Frontal cortex (tissue), 4 donors: ENCODE measurements at places on chromosomes 12 and 14. TPM values are rescaled to one million over a fixed set of nuclear protein-coding genes. Genes with fewer than 3 reads are reported as not detected.

DNA sequence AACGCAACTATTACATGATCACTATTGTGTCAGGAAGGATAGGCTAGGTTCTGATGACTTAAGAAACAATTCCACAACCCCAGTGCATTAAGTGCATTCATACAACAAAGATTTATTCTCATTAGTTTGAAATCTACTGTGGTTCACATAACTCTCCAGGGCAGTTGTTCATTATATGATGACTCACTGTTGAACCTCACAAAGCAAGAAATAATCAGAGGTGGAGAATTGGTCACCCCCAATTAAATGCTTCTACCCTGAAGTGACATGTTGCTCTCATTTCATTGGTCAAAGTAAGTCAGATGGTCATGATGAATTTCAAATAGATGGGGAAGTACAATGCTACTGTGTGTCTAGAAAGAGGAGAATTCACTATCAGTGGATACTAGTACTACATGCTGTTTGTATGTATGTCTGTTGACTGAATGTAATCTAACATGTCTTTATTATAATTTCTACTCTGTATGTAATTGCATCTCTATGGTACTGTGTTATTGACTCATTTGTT, 6.1 kb upstream of the HELB start:
- DNase-seq: no peak

GRCh38 chr14:102089621-102090343, 2.9 kb upstream of the HSP90AA1 start:
- no peak for DNase-seq

MMP17 gene
- 38.7 TPM for total RNA-seq

DNA sequence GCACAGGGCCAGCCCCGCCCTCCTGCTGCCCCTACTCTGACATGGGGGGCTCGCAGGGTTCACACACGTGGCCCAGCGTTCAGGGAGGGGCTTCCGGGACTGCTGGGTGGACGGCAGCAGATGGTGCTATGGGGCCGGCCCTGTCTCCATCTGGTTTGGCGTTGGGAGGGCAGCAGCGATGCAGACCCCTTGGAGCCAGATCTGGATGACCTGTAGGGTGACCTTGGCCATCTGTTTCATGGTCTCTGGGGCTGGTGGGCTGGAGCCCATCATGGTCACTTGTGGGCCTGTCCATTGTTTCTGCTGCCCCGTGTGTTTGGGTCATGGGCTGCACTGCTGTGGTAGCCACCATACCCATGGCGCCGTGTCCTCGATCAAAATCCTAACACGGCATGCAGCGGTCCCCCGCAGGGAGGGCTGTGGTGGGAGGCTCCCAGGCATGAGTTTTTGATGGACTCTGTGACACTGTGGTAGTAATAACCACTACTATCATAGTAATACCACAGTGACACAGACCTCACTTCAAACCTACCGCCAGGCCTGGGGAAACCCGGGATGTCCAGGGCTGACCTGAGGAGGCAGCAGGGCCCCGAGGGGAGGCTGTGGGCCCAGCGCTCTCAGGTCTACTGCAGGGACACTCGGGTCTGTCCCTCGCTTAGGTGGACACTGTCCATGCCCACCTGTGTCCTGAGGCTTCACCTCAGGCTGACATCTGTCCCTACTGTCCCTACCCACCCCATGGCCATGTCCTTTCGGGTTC, 359.4 kb downstream of the TMEM121 start:
- no peak for DNase-seq

DNA sequence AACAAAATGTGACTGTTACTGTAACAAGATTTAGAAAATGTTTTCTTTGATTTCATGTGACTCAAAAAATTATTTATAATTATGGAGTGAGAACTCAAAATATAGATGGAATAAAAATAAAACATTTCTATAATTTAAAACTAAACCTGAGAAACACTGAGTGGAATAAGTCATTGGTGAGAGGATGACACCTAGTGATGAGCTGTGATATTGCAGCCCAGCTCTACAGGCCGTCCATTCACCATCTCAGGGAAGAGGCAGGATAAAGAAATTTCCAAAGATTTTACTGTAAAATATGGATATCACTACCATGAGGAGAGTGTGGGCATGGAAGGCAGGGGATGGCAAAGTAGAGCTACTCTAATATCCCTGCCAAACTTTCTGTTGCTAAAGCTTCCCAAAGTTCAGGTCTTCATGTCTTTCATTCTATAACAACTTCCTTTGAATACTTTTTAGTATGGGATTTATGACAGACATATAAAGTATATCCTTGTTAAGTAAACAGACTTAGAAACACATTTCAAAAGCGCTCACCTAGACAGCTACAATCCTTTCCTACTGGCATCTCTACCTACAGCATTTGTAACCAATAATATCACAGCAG, 308.0 kb downstream of the ITPR2 start:
- no peak for DNase-seq

GRCh38 chr12:81639196-81639595, 120.0 kb downstream of the PPFIA2 start:
- no peak for DNase-seq

FAM161B gene
- 20.8 TPM for total RNA-seq

DCN gene
- total RNA-seq: 41.6 TPM

TSPAN9 gene
- 22.4 TPM for total RNA-seq

GRCh38 chr14:75987201-75987970, 1.8 kb downstream of the IFT43 start:
- no peak for DNase-seq

DNA sequence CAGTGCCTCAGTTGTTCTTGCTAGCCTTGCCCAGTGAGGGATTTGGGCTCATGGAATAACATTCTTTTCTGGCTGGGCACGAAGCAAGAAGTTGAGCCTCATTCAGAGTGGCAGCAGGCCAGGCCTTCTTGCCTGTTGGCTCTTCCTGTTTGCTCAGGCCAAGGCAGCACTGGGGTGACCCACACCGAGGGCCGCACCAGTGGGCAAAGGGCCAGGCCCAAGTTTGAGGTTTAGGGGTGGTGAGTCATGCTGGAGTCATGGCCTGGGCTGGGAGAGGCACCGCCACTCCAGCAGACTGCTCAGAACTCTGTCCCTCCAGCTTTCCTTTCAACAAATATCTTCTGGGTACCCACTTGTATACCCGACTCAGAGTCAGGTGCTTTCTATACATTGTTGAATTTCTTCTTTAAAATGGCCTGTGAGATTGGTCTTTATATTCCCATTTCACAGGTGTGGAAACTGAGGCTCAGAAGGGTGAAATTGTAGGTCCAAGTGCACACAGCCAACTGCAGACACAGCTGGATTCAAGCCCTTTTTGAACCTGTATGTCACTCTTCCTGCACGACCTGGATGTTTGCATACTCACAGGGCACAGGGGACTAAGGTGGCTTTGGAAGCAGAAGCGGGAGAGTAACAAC, 279.4 kb downstream of the FOXN3 start:
- DNase-seq: no peak

AICDA gene
- total RNA-seq: not detected

DNA sequence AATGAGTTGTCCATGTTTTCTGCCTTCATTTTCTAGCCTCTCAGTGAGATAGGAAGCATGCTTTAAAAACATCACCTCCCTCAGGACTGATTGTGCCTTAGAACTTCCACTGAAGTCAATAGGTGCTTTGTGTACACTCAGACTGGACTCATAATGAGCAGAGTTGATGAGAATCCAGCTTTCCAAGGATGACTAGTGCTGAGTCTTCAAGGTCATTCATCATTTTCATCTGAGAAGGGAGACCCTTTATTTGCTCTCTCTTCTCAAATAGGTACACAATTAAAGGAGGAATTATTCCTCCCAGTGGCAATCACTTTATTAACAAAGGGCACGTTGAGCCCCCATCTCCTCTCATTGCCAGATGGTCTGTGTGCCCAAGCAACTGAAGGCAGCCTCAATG, 210.9 kb upstream of the PRKD1 start:
- no peak for DNase-seq

DNA sequence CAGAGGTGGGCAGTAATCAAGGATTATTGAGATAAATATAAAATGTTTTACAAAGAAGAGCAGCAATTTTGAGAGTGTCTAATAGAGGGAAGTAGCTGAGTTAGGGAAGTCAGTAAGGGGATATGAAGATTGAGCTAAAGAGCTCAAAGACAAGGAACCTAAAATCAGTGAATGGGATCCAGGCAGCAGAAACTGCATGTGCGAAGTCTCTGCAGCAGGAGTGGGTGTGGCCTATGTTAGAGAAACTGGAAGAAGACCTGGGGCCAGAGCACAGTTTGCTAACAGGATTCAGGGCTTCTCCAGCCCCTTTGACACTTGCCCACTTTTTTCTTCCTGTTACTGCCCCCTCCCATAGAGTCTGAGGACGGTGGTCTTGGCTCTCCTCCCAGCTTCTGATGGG, 36.3 kb upstream of the PLXNC1 start:
- DNase-seq: no peak

- DNase-seq: no peak
These were observed 33.6 kb downstream of the CMKLR1 start for GRCh38 chr12:108305520-108305919.

DNA sequence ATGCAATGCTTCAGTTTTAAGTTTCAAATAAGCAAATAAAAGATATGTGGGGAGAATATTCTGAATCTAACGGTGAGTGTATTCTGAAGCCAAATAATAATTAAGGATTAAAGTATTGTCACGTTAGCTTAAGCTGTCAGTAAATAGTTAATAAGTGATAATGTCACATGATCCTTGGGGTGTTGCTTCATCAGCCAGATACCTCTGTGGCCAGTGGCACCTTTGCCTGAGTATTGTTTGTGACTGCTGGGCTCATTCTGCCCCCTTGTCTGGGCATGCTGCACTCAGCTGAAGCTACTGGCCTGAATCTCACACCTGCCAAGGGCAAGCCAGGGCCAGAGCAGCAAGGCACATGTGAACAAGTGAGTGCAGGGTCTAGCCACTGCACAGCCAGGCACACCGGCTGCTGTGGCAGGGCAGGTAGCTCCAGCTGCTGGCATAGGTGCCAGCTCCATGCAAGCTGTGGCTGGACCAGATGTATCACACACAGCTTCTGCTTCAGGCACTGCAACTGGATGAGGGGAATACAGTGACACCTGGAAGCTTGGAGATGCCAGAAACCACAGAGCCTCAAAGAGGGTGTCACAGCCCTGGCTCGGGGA, 739.7 kb downstream of the SLC6A15 start:
- no peak for DNase-seq

- no peak for DNase-seq
These were observed 54.5 kb upstream of the FRS2 start for GRCh38 chr12:69415471-69416275.

EXOC3L4 gene
- total RNA-seq: 0.82 TPM

- DNase-seq: no peak
These were observed 32.2 kb upstream of the BICD1 start for GRCh38 chr12:32074432-32074831.

DNA sequence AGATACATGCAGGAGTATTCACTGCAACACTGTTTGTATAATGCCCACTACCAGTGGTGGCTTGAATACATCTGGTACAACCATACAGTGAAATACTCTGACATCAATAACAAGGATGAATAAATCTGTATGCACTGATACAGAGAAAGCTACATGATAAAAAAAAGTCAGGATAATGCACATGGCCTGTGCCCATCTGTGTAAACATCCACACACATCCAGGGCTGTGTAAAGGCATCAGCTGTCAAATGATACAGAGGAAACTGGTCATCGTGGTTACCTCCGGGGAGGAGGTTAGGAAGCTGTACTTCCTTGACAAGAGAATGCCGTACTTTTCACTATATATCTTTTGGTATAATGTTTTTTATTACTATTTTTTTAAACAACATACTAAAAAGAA, 176.6 kb downstream of the FOXN3 start:
- DNase-seq: no peak

DNA sequence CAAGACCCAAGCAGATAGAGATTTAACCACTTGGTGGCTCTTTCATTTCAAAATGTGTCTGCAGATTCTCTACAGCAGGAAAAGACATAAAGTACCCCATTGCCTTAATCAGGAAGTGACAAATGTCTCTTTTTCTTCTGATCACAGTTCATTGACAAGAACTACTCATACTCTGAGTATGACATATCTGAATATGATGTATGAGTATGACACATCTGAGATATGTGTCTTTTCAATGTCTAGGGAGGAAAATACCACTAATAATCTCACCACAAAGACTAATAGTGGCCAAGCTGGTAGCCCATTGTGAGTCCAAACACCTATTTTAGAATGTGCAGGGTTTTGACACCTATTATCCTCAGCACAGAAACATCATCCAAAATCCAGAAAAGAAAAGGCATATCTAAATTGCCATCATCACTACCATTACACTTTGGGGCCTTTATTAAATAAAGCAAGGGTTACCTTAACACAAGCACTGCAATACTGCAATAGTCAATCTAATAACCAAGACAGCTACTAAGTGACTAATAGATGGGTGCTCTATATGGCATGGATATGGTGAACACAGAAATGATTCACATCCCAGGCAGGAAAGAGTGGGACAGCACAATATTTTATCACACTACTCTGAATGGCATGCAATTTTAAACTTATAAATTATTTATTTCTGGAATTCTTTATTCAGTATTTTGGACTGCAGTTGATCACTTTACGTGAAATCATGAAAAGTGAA, 243.7 kb upstream of the FAR2 start:
- no peak for DNase-seq

DNA sequence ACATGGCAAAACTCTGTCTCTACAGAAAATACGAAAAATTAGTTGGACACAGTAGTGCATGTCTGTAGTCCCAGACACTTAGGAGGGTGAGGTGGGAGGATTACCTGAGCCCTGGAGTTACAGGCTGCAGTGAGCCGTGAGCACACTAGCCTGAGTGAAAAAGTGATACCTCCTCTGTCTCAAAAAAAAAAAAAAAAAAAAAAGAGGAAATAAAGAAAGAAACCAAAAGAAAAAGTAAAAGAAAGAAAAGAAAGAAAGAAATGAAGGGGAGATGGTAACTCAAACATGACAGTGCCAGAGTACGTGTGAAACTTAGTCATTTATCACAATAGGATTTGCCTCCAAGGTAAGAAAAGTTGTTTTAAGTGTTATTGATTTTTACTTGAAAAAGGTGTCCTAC, 407.0 kb upstream of the MGAT4C start:
- DNase-seq: no peak

DNA sequence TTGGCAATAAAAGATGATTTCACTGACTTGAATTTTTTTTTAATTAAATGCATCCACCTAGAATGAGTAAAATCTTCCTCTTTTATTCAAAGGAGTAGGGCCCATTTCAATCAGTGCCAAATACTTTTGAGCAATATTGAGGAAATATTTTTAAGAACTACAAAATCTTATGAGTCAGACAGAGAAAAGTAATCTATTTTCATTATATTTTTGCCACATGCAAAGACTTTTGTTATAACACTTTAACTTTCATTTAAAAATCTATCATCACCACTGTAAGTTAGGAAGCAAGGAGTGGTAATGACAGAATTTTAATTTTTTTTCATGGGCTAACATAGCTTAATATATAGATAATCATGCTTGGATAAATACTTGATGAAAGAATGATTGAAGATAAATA, 345.2 kb upstream of the KITLG start:
- no peak for DNase-seq

DNA sequence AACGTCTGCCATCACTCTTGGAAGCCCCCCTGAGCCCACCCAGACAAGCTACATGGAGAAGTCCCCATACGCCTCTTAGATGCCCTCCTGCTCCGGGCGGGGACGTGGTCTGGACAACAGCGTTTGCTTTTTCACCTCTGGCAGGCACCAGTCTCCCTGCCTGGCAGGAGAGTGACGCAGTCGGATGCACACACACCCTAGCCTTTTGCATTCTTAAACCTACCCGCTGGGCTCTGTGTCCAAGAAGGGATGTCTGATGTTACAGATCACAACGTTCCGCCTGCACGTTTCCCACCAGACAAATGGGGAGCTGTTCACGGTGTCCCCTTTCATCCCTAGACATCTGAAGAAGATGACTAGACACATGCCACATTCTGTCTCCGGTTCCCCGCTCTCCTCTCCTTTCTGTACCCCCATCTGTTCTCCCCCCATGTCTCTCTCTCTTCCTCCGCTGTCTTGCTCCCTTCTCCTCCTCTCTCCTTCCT, 100.2 kb downstream of the RIMBP2 start:
- no peak for DNase-seq

HVCN1 gene
- total RNA-seq: 7.3 TPM
